H1 (cell line): ENCODE measurements at places on chromosomes 11 and 22.
A peak's percentile ranks its signal among the peaks of the same experiment; 100 is the strongest.

- H3K27ac ChIP-seq = no peak overlapping the region
- no peak overlapping the region for H3K4me3 ChIP-seq
- H3K4me1 ChIP-seq = peaks cover 7% of the 10 kb centered on the region
- H3K36me3 ChIP-seq = no peaks in the 10 kb centered on the region
Observed at GRCh38 chr11:132402071-132402684, 1031.8 kb downstream of the NTM start.

DNA sequence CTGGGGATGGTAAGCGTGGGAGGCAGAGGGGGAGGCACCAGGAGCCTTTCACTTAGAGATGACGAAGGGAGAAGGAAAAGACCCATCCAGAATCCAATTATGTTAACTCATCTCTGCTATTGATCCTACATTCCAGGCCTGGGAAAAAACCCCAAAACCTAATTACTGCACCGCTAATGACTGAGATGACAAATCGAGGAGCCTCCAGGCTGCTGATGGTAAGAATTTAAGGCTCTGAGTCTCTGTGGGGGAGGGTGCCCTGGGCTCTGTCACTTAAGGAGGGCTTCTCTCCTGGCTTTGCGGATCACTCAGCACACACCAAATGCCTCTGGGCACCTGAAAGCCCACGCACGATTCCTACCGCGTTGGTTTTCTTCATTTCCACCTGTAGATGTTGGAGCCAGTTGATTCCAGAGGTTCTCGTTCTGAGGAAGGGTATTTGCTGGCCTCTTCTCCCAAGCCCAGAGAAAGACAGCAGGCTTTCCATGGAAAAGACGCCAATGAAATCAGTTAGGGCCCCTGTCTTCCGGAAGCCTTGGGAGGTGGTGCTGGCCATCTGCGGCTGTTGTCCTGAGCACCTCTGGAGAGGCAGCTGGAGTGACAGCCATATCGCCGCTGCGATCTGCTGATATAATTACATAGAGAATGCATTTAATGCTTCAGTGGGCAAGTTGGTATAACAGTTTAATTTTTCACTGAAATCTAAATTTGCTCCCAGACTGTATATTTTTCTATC, 751.2 kb downstream of the BRD1 start:
- H3K27me3 ChIP-seq = no peaks in the 10 kb centered on the region
- no peak overlapping the region for H3K4me3 ChIP-seq
- H3K4me1 ChIP-seq = no peaks in the 10 kb centered on the region
- no peak for DNase-seq

DNA sequence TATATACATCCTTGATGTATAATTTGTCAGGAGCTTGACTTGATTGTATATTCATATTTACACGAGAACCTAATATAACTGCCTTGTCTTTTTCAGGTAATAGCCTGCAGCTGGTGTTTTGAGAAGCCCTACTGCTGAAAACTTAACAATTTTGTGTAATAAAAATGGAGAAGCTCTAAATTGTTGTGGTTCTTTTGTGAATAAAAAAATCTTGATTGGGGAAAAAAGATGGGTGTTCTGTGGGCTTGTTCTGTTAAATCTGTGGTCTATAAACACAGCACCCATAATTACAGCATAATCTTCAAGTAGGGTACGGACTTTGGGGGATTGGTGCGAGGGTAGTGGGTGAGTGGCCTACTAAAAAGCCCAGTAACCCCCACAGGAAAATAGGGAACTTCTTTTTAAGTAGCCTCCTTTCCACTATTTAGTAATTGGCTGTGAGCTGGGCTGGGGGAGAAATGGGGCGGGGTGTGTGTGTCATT, 7.5 kb downstream of the MALAT1 start:
- no peaks in the 10 kb centered on the region for H3K27me3 ChIP-seq
- H3K36me3 ChIP-seq = peaks cover 43% of the 10 kb centered on the region
- no peak overlapping the region for H3K27ac ChIP-seq
- no peak for DNase-seq

DNA sequence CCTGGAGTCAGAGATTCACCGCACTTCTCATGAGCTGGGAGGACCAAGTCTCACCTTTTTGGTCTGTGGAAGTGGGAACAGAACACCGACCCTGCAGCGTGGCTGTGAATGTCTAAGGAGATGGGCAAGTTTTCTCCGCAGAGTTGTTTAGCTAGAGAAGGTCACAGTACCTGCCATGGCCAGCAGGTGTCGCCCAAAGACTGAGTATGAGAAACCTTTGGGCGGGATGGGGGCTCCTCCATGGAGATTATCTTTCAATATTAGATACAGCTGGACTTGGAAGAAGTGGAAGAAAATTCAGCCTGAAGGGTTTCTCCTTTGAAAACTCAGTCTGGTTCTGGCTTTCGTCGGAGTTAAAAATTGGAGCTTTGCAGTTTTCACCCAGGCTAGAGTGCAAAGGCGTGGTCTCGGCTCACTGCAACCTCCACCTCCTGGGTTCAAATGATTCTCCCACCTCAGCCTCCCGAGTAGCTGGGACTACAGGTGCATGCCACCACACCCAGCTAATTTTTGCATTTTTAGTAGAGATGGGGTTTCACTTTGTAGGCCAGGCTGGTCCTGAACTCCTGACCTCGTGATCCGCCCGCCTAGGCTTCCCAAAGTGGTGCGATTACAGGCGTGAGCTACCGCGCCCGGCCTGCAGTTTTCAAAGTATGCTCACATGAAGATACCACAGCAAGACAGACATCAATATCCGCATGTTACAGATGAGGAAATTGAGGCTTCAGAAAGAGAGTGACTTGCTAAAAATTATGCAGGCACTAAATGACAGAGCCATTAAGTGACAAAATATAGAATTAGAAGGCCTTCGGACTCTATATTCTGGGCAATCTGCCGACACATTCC, 10.7 kb upstream of the DSCAML1 start:
- no peaks in the 10 kb centered on the region for H3K27me3 ChIP-seq
- no peak overlapping the region for H3K27ac ChIP-seq
- peak; percentile 92 for DNase-seq
- no peaks in the 10 kb centered on the region for H3K4me1 ChIP-seq

- H3K27me3 ChIP-seq = peaks cover 14% of the 10 kb centered on the region
- H3K4me3 ChIP-seq = peak within 1 kb of the TSS; percentile 77
- H3K27ac ChIP-seq = peak within 1 kb of the TSS; percentile 75; the same call in 1 of the 2 replicates
Observed at GRCh38 chr11:65890324-65891218, at the start of gene CCDC85B. Gene CCDC85B, plus strand, starts transcription at chr11:65890673. Its CDS starts 111 bp downstream, at chr11:65890784.

DNA sequence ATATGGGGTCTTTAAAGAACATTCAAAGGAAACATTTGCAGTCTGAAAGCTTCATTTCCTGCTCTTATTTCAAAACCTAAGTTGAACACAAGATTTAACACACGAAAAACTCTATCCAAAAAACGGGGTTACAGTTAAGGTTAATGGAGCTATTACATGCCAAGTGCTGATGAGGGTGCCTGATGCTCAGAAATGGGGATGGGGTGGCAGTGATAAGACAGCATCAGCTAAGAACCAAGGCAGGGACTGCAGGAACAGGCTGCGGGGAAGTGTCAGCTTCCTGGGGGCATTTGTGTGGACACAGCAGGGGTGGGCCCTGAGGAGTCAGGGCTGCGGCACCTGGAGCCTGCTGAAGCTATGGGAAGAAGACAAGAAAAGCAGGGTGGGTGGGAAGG, 12.2 kb downstream of the DGCR2 start:
- no peaks in the 10 kb centered on the region for H3K36me3 ChIP-seq
- no peak overlapping the region for H3K4me3 ChIP-seq
- H3K4me1 ChIP-seq = peaks cover 14% of the 10 kb centered on the region
- H3K27me3 ChIP-seq = no peaks in the 10 kb centered on the region

DNA sequence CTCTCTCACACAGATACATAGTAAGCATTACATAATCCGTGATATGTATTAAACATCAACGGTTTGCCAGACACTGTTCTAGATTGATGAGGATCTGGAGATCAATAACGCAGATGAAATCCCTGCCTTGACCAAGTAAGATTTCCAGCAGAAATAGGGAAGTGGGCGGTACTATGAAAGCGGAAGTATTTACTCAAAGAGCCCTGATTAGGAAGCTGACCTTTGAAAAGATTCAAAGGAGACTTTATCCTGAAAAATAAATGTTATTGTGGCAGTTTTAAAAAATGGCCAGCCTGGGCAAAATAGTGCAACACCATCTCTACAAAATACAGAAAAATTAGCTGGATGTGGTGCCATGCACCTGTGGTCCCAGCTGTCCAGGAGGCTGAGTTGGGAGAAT, 26.8 kb downstream of the GAB2 start:
- H3K4me3 ChIP-seq = no peak overlapping the region
- no peaks in the 10 kb centered on the region for H3K4me1 ChIP-seq
- H3K36me3 ChIP-seq = no peaks in the 10 kb centered on the region
- H3K27me3 ChIP-seq = no peaks in the 10 kb centered on the region
- no peak overlapping the region for H3K27ac ChIP-seq

- peaks cover 8% of the 10 kb centered on the region for H3K4me1 ChIP-seq
- no peaks in the 10 kb centered on the region for H3K36me3 ChIP-seq
- no peak overlapping the region for H3K4me3 ChIP-seq
- H3K27ac ChIP-seq = no peak overlapping the region
- no peak for DNase-seq
- H3K27me3 ChIP-seq = no peaks in the 10 kb centered on the region
Observed at GRCh38 chr11:1514336-1515061, 27.9 kb upstream of the MOB2 start.

DNA sequence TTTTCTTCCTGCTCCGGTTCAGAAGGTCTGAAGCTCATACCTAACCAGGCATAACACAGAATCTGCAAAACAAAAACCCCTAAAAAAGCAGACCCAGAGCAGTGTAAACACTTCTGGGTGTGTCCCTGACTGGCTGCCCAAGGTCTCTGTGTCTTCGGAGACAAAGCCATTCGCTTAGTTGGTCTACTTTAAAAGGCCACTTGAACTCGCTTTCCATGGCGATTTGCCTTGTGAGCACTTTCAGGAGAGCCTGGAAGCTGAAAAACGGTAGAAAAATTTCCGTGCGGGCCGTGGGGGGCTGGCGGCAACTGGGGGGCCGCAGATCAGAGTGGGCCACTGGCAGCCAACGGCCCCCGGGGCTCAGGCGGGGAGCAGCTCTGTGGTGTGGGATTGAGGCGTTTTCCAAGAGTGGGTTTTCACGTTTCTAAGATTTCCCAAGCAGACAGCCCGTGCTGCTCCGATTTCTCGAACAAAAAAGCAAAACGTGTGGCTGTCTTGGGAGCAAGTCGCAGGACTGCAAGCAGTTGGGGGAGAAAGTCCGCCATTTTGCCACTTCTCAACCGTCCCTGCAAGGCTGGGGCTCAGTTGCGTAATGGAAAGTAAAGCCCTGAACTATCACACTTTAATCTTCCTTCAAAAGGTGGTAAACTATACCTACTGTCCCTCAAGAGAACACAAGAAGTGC, 661 bp upstream of the MALAT1 start:
- peak; percentile 60 for DNase-seq
- H3K27ac ChIP-seq = peak overlapping the region; percentile 99
- peak overlapping the region; percentile 93 for H3K4me3 ChIP-seq
- peaks cover 5% of the 10 kb centered on the region; the same call in 1 of the 2 replicates for H3K4me1 ChIP-seq
- H3K27me3 ChIP-seq = no peaks in the 10 kb centered on the region

DNA sequence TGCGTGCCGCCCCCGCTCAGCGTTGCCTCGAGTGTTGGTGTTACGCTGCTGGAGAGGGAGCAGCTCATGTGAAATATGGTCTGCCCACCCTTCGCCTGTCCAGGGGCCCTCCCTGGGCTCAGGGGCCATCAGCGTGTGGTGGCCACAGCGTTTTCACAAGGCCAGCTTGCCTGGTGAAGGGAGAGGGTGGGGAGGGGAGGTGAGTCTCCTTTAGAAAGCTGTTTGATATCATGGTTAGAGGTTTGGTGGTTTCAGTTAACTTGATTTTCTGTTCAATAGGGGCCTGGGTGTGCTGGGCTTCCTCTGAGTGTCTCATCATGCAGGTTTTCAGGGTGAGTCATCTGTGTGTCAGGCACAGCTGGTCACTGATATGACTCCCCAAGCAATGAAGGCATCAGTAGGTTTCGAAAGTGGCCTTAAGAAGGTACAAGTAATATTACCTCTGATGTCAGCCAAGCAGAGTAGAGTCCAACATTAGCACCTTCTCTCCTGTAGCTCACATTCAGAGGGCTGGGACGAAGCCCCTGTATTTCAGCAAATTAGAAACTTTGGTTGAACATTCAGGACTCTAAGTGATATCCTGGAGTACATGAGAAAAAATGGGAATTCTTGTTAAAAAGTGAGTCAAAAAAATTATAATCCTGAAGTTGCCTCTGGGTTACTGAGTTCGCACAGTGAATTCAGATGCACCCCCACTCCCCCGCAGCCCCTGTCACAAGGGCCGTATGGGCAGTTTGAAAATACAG, 172.5 kb downstream of the TBC1D22A start:
- H3K36me3 ChIP-seq = no peaks in the 10 kb centered on the region
- H3K27ac ChIP-seq = no peak overlapping the region
- H3K4me3 ChIP-seq = no peak overlapping the region
- H3K27me3 ChIP-seq = no peaks in the 10 kb centered on the region
- no peak for DNase-seq

- H3K27ac ChIP-seq = no peak overlapping the region
- no peaks in the 10 kb centered on the region for H3K4me1 ChIP-seq
- H3K36me3 ChIP-seq = no peaks in the 10 kb centered on the region
- no peak for DNase-seq
Observed at GRCh38 chr11:105734426-105734825, 124.6 kb downstream of the GRIA4 start.

- H3K27me3 ChIP-seq = no peaks in the 10 kb centered on the region
- H3K4me1 ChIP-seq = 0 out of 2 replicates have a peak, but pooled peaks cover 6% of the 10 kb centered on the region
- no peak overlapping the region for H3K4me3 ChIP-seq
- H3K36me3 ChIP-seq = no peaks in the 10 kb centered on the region
- no peak overlapping the region for H3K27ac ChIP-seq
- no peak for DNase-seq
Observed at GRCh38 chr11:130765951-130766649, 150.2 kb downstream of the SNX19 start.

- H3K36me3 ChIP-seq = peaks cover 2% of the 10 kb centered on the region; the same call in 1 of the 2 replicates
- peaks cover 14% of the 10 kb centered on the region for H3K4me1 ChIP-seq
- peak overlapping the region; percentile 80 for H3K27ac ChIP-seq
- H3K4me3 ChIP-seq = peak overlapping the region; percentile 88
- peak; percentile 76 for DNase-seq
Observed at GRCh38 chr22:30422481-30423300, 2.9 kb upstream of the MTFP1 start.

DNA sequence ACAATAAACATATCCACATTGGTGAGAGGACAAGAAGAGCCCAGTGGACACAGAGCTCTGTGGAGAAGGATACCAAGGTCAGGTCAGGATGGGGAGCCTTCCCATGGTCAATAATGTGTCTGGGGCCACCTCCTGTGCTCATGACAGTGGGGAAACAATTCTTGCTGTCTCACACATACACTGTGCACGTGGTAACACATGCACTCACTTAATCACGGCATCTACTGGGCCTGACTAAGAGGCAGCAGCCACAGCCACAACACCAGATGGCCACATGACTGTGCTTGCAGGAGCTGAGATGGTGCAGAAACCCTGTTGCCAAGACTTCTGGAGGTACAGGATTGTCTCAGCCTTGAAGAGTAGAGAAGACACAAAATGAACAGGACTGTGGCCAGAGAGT, 28.6 kb downstream of the C22orf42 start:
- H3K27ac ChIP-seq = no peak overlapping the region
- H3K27me3 ChIP-seq = no peaks in the 10 kb centered on the region
- DNase-seq = no peak
- no peaks in the 10 kb centered on the region for H3K36me3 ChIP-seq

DNA sequence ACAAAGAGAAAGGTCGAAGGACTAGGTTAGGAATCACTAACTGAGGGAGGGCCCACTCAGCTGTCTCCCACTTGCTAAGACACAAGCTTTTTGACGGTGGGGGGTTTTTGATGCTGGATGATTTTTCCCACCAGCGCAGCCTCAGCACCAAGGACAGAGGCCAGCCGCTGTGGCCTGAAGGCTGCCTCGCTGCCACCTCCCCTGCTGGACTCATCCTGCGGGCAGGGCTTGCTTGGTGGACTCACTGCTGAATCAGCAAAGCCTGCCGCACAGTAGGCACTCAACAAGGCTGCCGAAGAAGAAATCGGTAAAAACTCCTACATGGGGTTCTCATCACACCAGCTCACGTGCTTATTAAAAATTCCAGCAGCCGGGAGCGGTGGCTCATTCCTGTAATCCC, 2.6 kb downstream of the ALG12 start:
- H3K4me3 ChIP-seq = no peak overlapping the region
- H3K27ac ChIP-seq = no peak overlapping the region
- H3K4me1 ChIP-seq = peaks cover 10% of the 10 kb centered on the region
- H3K36me3 ChIP-seq = peaks cover 3% of the 10 kb centered on the region; the same call in 1 of the 2 replicates
